ENCODE measurements at places on chromosomes 1 and 21.

DNA sequence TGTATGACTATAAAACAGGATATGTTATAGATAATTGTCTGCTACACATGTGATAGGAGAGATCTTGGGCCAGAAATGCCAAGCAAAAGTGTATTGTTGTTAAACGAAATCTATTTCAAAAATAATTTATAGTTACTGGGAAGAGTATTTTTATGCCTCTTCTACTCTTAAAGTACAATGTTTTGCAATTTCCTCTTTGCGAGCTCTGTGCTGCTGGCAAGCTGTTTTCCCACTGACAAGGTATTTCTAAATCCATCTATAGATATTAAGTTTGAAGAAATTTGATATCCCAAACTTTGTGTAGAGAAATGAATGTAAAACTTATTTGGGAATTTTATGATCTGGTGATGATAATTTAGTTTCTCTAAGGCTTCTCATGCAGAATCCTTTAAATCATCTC is 63.3 kb upstream of the PTGFR start:
- DNase-seq, result no peak

DNA sequence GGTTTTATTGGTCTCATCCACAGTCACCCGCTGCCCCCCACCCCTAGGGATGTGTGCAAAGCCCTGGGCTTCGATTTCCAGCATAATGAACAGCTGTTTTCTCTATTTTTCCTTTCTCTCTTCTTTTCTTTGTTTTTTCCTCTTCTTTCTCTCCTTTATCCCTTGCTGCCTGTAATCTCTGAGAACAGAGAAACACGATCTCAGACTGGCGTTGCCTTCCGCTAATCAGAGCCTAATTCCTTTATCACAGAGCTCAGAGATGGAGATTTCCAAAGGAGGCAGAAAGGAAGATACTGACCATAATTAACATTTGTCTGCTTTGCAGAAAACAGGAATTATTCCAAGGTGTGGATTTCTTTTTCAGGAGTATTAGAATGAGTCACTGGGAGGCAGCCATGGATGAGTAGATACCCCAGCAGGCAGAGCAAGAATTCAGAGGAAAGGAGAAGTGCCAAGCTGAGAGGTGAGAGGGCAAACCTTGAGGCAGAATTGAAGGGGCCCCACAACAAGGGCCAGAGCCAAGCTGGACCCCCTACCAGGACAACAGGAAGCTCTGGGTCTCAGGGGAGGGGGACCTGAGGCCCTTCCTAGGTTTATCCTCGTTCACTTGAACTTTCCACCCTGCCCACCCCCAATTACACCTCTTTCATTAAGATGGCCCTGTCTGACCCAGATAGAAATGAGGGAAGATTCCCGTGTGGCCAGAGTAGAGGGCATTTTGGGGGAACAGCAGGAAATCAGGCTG is 33.3 kb downstream of the MATN1 start:
- no peak for DNase-seq

GRCh38 chr1:84376000-84376910 is 22.0 kb upstream of the DNASE2B start:
- no peak for DNase-seq

- DNase-seq, result no peak
Observed at GRCh38 chr1:30049748-30050296, 673.6 kb downstream of the MATN1 start.

DNA sequence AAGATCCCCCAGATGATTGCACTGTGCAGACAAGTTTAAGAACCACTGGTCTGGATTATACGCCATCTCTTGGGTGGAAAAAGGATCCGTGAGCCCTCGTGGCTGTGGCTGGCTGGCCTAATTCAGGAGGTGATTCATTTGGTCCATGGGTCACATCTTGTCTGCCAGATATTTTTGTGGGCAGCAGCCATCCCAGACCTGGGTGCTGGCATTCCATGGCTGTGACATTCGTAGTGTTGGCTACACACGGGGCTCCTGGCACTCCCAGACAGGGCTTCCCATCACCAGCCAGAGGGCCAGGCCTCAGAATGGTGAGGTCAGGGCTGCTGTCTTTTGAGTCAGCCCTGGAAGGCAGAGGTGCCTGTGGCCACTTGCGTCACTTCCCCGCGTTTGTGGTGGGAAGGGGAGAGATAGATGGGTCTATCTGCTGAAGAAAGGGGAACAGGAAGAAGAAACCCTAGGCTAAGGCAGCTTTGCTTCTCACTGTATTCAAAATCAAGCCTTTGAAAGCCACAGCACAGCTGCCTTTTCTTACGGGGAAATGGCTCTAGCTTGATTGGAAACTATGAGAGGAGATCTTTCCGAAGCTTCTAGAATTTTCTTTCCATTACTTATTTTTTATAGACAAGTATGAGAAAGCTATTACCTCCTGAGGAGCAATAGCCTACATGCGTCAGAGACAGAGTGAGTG is 32.4 kb downstream of the EIF2D start:
- no peak for DNase-seq

DNA sequence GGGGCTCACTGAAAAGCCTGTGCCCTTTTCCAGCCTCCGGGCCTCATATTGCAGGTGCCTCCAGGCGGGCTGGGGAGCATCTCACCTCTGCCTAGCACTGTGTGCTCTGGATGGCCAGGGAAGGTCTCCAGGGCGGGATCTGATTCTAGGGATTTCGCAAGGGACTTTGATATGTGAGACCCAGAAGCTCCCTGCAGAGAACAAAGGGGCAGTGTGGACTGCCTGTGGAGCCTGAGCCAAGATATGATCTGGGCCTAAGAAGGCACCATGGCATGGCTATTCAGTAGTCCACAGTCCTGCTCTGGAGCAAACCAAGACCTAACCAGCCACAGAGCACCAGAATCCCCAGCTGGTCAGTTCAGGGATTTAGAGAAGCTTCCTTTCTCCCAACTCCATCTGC is 157.2 kb downstream of the ST6GALNAC5 start:
- no peak for DNase-seq

DNA sequence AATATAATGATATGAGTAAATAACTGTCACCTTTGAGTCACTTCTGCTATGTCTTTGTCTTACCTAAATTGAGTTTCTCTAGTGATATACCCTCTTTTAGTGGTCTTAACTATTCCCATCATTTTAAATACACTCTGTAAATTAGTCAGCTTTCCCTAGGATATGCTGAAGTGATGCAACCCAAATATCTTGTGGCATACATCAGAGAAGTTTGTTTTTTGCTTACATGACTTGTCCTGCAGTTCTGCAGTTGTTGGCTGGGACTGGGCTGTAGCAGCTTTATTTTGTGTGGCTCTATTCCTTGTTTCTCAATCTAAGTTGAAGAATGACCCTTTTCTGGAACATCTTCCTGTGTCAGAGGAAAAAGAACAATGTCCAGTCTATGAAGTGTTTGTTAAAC is 76.4 kb downstream of the TTC3 start:
- DNase-seq, result no peak

GRCh38 chr1:244614113-244614836 is 38.7 kb upstream of the DESI2 start:
- no peak for DNase-seq

DNA sequence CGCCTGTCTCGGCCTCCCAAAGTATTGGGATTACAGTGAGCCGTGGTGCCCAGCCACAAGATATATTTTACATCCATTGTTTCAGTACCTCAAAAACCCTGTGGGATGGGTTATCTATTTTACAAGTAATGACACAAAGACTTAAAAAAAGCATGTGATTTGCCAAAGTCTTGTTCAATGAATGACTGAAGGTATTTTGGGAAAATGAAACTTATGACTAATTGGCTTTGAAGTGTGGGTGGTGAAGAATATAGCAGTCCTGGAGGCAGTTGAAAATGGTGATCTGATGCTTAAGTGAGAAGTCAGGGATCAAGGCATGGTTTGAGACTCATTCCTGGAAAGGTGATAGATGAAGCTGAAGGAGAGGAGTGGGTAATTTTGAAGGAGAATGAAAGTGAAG is 3.0 kb downstream of the SWT1 start:
- no peak for DNase-seq

Data from NCI-H1417 (cell line).